Spinal cord (tissue), 10 donors: ENCODE measurements at places on chromosomes 2 and 18. TPM values are rescaled to one million over a fixed set of nuclear protein-coding genes. Genes with fewer than 3 reads are reported as not detected.

DNA sequence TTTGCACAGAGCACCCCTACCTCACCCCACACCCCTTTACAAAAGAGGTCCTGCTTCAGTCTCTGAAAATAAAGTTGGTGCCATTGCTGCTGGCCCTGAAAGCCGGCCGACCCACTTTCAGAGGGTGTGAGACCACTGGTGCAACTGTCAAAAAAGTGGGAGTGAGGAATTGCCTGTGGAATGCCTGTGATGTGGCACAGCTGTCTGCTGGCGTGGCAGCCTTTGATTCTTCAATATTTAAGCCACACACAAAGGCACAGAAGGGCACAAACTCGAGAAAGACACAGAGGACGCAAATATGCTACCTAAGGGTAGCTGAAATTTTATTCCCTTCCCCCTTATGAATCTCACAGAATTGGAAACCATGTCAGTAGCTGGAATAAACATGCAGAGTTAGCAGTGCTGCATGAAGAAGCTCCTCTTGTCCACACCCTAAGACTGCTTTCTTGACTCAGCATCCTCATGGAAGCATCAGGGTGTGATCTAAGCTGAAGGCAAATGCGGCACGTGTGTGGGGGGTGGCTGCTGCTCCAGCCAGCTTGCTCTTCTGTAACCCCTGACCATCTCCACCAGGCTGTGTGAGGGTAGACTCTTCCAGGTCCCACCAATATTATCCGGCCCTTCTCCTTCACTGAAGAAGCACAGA lies 92.3 kb downstream of the CELF4 start:
- no peak for DNase-seq

- no peak for DNase-seq
These were observed 42.8 kb upstream of the TPO start for GRCh38 chr2:1370461-1370860.

Gene G6PC2
- polyA plus RNA-seq: 0.09 TPM

GRCh38 chr2:215059724-215060123 lies 78.7 kb downstream of the ABCA12 start:
- DNase-seq: no peak

GRCh38 chr2:146701183-146701582 lies 1143.6 kb upstream of the ACVR2A start:
- no peak for DNase-seq

DNA sequence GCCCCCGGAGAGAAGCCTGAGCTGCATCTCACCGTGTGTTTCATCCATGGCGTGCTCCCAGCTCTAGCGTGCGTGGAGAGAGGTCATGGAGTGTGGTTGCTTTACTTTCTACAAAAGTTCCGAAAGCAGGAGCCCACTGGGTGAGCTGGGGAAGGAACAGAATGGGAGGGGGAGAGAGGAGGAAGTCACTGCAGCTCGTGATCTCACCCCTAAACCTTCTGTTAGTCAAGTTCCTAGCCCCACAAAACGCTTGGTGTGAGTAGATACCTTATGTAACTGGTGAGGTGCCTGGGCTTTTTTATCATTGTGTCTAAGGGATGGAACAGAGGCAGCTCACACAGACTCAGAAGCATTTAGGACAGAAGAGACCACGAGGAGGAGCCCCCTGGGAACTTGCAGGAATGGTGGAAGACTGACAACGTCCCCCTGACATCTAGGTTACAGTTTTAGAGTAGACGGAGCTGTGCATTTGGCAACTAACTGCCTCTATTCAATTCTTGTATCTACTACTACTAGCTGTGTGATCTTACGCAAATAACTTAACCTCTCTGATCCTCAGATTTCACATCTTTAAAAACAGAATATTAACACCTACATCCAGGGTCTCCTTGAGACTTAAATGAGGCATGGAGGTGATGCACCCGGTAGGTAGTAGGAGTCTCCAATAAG lies 123.3 kb downstream of the ARL4C start:
- DNase-seq: no peak

- no peak for DNase-seq
These were observed 123.5 kb downstream of the PRKRA start for GRCh38 chr2:178327516-178327915.

- DNase-seq: no peak
These were observed 286.8 kb upstream of the EPAS1 start for GRCh38 chr2:46010223-46010924.

DNA sequence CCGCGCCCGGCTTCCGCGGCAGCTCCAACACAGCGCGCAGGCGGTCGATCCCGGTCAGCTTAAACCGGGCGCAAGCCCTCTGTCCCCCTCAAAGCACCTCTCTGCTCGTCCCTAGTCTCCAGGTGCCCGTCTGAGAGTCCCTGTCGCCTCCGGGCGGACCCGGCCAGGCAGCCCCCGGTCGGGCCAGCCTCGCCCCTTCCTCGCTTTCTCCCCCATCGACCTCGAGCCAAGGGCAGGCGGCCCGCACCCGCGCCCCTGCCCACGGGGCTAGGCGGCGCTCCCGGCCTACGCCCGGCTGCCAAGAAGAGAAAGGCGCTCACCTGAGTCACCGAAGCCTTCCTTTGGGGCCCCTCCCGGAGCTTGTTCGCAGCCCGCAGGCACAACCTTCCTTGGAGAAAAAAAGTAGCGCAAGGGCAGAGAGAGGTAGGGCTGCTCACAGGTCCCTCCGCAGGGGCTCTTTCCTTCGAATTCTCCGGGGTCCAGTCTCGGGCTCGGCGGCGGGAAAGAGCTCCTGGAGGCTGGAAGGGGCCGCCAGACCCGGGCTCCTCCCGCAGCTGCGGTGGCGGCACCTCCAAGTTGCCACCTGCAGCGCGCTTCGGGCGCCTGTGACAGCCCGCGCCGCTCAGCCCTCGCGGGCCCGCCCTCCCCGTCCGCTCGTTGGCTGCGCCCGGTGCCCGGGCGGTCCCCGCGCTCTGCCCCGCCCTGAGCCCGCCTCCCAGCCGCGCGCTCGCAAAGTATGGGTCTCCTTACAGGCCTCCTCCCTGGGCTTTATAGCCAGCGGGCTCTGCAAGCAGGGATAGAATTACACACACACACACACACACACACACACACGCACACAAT lies 86.5 kb upstream of the EPB41L3 start:
- DNase-seq: peak; percentile 47

- no peak for DNase-seq
These were observed 31.3 kb downstream of the NIFK start for GRCh38 chr2:121705390-121705789.

GRCh38 chr2:80028584-80028983 lies 276.0 kb downstream of the LRRTM1 start:
- DNase-seq: no peak

- no peak for DNase-seq
These were observed 65.6 kb downstream of the CYP26B1 start for GRCh38 chr2:72082021-72082601.

- DNase-seq: no peak
These were observed 5.0 kb downstream of the MGAT5 start for GRCh38 chr2:134258684-134259388.

GRCh38 chr2:225463449-225463848 lies 63.9 kb downstream of the NYAP2 start:
- no peak for DNase-seq

Gene DUSP11
- polyA plus RNA-seq: 18.9 TPM

GRCh38 chr2:199811346-199811745 lies 39.6 kb downstream of the FTCDNL1 start:
- no peak for DNase-seq

GRCh38 chr2:68737711-68738110 lies 3.1 kb downstream of the ARHGAP25 start:
- no peak for DNase-seq

- DNase-seq: peak; percentile 6
These were observed 108.9 kb downstream of the INSIG2 start for GRCh38 chr2:118197011-118197675.

DNA sequence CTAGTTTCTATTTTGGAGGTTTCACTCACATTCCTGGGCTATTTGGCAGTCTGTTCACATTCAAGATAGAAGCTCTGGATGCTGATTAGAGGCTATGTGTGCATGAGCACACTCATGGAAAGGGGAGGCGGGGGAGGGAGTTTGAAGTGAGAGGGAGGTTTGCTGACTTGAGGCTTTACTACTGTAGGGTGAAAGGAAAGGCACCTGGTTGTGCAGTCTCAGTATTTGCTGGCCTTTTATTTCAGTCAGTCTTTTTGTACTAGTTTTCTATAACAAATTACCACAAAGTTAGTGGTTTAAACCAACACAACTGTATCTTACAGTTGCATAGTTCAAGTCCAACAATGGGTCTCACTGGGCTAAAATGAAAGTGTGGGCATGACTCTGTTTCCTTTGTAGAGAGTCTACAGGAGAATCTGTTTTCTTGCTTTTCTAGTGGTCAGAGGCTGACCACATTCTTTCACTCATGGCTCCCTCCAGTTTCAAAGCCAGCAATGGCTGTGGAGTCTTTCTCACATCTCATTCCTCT lies 47.7 kb upstream of the NR4A2 start:
- DNase-seq: no peak

DNA sequence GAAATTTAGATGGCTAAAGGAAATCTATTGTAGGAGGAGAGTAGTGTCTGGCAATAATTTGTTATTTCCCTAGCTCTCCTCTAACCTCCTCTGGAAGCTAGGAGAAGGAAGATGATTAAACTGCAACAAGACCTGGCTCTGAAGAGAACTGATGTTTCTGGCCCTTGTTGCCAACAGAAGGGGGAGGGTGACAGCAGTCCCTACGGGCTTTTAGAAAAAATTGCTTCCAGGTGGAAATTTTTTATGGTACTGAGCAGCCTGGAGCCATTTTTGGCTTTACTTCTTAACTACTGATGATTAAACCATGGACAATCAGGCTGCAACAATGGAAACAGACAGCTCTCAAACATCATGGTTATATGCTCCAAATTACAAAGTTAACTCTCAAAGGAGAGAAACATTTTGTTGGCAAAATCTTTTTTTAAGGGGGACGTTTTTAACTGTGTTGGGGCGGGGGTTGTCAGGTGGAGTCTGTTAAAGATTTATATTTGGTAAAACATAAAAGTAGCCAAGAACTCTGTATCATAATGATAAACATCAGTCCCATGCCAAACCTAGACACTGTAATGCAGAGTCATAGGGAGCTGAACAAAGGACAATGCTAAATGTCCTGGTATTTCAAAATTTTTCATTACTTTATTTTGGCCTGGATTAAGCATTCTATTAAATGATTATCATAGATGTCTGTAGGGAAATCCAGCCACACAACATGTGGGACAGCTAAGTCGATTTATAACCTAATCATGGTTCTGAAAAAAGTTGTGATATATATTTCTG lies 70.0 kb downstream of the EXOC6B start:
- DNase-seq: no peak

Gene AQP12A
- polyA plus RNA-seq: not detected

- no peak for DNase-seq
These were observed 16.7 kb upstream of the EHBP1 start for GRCh38 chr2:62688771-62689170.

GRCh38 chr18:21191596-21192307 lies 50.3 kb upstream of the GREB1L start:
- no peak for DNase-seq

DNA sequence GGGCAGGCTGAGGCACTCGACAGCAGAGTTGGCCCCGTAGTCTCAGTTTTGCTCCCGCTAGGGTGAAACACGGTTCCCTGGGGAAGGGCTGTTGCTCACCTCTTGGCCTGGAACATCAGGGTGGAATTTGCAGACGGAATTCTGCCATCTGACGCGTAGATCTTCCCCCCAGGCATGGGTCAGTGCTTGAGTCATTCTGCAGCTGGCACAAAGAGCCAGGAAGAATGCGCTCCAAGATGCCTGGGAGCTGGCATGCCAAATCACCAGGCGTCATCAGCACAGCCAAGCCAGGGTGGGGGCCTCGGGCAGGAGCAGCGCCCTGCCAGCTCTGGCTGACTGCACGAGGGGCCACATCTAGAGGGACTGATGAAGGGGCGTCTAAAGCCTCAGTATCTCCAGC lies 42.7 kb downstream of the ODC1 start:
- no peak for DNase-seq

Gene SCN9A
- 17.6 TPM for polyA plus RNA-seq

GRCh38 chr2:208466151-208466919 lies 59.7 kb downstream of the PTH2R start:
- DNase-seq: no peak

- DNase-seq: no peak
These were observed 267.2 kb downstream of the EPHA4 start for GRCh38 chr2:221304916-221305315.

DNA sequence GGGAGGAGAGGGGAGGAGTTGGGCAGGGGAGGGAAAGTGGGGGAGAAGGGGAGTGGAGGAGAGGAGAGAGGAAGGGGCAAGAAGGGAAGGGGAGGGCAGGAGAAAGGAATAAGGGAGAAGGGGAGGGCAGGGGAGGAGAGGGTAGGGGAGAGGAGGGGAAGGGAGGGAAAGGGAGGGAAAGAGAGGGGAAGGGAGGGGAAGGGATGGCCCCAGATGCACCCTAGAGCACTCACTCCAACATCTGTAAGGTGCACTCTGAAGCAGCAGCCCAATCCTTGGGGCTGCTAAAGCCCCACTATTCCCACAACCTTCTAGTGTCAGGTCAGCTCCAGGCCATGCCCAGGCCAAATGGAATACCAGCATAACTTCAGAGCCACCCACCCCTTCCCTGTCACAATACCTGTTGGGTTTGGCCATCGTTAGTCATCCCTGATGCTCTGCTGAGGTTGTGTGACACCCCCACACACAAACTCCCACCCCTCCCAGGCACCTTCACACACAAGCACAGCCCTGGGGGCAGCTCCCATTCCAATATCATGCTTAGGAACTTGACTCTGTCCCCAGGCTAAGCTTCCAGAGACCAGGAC lies 55.7 kb upstream of the PKDCC start:
- no peak for DNase-seq

Gene GREB1
- 12.8 TPM for polyA plus RNA-seq

Gene CHRND
- polyA plus RNA-seq: 0.74 TPM

Gene COL5A2
- 73.0 TPM for polyA plus RNA-seq

Gene EMILIN1
- polyA plus RNA-seq: 16.2 TPM

GRCh38 chr18:45253973-45254708 lies 361.1 kb upstream of the SLC14A2 start:
- DNase-seq: no peak

DNA sequence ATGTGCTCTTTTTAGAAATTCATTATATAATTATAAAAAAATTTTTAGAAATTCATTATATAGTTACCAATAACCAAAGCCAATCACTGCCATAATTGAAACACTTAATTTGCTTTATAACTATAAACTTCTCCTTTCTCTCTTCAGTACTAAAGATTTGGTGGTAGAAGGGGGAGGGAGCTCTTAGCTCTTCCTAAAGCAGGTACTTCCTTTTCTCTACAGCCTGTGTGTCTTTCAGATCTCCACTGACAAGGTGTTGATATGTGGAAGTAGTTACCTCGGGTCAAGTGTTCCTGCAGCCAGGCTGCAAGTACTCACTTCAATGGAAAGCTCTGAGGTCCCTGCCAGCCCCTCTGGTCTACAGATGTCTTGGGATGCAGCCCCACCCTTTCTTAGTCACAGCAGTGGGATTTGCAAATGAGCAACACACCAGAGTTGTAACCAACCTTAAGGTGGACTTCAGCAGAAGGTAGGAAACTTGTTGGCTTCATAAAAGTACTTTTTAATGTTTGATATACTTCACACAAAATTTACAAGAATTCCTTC lies 690.0 kb downstream of the ARHGAP15 start:
- DNase-seq: no peak

Gene ANKRD30B
- polyA plus RNA-seq: 2.2 TPM

- no peak for DNase-seq
These were observed 19.5 kb upstream of the PUM2 start for GRCh38 chr2:20370191-20370590.

Gene CYRIA
- 36.0 TPM for polyA plus RNA-seq
